AML-193 (cell line): ENCODE measurements at places on chromosomes 6 and 20.

DNA sequence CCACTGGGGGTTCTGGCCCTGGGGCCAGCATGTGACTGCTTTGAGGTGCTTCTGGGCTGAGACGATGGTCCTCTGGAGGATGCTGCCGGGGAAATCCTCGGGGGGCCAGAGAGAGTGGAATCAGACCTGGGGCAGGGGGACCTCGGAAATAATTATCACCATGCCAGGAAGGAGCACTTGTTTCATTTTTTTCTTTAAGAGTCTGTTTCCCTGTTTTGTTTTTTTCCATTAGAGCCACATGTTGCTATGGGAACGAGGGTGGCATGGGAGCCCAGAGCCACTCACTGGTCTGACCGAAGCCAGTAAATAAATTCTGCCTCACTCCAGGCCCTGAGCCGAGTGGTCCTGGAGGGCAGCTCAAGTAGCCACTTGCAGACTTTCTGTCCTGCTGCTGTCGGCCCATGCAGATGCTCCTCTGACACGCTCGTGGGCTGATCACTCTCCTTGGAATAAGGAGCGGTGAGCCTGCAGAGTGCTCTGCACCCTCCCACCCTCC lies 365.1 kb downstream of the ZFAND3 start:
- no peak for DNase-seq

DNA sequence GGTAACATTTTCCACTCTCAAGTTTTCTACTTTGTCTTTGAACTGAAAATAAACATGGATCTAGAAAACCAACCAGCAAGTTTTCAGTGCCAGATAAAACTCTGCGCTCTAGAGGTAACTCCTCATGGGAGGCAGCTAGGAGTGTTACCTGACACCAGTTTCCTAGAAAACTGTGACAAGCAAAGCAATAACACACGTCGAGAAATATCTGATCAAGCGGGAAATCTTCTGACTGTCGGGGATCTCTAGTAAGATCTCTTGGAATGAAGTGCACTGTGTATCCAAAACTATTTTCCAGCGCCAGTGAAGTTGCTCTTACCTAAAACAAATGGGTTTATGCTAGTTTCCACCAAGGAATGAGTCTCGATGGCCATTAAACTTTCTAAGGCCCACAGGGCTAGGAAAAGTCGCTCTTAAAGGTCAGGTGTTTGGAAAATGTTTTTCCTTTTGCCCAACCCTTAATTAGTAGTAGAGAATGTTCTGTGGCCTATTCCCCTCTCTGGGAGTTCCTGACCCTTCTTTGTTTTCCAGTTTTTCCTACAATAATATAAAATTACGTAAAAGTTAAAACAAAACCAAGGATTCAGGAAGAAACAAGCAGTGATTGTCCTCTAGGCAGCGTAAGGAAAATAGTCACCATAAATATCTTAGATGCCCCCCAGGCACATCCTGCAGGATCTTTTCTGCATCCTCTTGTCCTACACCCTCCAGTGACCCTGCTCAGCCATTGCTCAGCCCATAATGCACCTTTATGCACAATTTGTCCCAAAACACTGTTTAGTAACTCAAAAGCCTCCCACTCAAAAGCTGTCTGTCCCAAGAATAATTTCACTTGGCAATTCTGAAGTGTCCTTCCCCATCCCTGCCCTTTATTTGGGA lies 137.7 kb upstream of the AKAP12 start:
- no peak for DNase-seq

DNA sequence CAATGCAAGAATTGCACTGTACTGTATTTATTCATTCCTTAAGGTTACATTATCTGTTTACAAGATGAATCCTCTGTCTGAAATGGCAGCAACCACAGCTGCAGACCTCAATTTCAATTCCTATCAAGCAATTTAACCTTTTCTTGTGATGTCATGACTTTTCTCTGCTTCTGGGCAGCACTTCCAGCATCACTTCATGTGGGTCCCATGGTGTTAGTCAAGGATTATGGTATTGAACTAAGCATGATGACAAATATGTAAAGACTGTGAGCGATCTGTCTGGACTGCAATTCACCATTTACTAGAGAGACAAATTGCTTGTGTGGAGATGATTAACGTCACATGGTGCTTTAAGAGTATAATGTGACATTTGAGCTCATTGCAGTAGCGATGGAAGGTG lies 90.5 kb upstream of the CCN2 start:
- no peak for DNase-seq

DNA sequence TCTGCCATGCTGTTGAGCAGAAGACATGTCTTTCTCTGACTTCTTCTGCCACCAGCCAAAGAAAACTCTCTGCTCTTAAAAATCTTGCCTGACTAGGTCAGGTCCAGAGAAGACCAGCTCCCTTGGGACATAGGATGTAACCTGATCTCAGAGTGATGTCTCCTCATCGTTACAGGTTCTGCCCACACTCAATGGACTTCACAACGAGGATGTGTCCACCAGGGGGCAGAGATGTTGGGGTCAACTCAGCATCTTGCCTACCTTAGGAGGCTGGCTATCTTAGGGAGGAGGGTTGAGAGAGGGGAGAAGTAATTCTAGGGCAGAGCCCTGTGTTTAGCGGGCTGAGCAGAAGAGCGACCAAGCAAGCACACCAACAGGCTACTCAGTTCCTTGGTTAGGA lies 207.6 kb upstream of the CDH4 start:
- no peak for DNase-seq

GRCh38 chr6:68343901-68344300 lies 291.2 kb upstream of the ADGRB3 start:
- peak; percentile 44 for DNase-seq

- peak; percentile 91 for DNase-seq
Observed at GRCh38 chr6:113634352-113635163, 222.6 kb upstream of the MARCKS start.

- peak; percentile 84 for DNase-seq
Observed at GRCh38 chr6:9799582-9799981, 615.3 kb downstream of the TFAP2A start.
